NCI-H2029 treated with DMSO at 0.1 percent for 48 hours (cell line): ENCODE measurements at places on chromosomes 3 and 15.

DNA sequence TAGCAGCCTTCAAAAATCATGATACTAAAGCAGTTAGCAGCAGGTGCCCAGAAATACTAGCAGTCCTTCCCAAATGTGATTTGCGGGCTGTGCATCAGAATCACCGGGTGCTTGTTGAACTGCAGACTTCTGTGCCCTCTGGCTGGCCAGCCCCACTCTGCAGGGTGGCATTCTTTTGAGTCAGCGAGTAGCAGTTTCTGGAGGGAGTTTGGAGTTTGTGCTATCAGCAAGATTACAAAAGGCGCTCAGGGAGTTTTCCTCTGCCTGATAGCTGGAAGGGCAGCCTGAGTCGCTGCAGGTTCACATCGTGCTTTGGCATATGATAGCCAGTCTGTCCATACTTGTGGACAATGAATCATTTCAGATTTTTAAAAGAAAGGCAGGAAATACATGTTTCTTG, 57.6 kb downstream of the CLDN11 start:
- DNase-seq, result no peak

DNA sequence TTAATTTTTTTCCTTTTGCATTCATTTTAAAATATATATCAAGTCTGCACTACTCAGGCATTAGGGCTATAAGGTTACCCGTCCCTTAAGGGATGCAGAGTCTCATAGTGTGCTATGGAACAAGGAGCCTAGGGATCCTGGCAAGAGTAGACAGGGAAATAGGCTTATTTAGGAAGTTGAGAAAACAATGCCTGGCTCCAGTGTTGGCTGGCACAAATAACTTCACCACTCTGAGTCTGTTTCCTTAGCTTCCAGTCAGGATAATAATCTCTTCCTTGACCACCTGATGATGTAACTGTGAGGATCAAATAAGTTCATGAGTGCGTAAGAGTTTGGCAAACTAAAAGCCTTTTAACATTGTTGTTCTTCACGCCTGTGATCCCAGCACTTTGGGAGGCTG, 540.8 kb upstream of the IL12A start:
- no peak for DNase-seq

GRCh38 chr3:195815169-195815771, 3.5 kb upstream of the MUC4 start:
- no peak for DNase-seq

- no peak for DNase-seq
These were observed 999 bp downstream of the SQOR start for GRCh38 chr15:45635763-45636292.

DNA sequence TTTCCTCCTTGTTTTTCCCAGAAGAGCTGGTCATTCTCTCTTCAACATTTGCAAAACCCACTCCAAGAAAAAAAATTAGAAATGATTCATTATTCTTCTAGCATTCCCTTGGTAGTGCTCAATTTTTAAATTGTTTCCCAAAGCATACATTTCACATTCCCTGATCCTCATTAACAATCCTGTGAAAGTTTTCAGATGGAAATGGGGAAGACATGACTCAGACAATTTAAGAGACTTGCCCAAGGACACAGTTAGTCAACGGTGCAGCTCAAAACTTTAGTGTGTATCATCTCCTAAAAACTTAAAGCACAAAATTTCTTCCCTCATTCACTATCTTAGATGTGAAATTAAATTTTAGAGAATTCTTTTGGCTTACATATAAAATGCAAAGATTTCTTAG, 17.1 kb upstream of the ABI3BP start:
- DNase-seq, result no peak

DNA sequence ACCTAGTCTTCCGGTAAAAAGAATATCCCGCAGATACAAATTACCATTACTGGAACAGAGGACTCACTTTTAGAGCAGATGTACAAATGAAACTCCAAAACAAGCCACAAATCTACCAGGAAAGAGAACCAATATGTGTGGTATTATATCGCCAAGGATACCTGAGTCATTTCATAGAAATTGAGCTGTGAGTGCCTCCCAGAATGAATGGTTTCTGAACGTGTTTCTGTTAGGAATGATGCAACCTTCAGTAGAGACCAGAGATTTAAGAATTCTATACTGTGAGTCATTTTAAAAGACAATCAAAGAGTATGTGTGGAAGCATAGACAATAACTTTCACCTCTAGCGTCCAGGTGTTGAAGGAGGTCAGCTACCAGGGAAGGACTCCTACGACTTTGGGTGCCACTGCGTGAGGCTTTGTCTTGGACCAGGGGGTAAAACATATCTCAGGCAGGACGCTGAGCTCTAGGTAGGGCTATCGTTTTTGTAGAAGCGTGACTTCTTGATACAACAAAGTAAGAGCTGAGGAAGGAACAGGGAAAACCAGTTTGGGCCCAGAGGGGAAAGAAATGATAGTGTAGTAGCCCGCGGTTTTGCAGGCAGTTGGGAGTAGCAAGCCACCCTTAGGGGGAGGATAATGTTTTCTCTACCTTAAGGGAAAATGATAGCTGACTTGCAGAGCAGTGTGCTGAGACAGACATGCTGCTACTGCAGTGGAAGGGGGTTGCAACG, 210.4 kb downstream of the TP63 start:
- no peak for DNase-seq

GRCh38 chr3:113721636-113722035, 24.4 kb downstream of the NAA50 start:
- DNase-seq, result no peak

DNA sequence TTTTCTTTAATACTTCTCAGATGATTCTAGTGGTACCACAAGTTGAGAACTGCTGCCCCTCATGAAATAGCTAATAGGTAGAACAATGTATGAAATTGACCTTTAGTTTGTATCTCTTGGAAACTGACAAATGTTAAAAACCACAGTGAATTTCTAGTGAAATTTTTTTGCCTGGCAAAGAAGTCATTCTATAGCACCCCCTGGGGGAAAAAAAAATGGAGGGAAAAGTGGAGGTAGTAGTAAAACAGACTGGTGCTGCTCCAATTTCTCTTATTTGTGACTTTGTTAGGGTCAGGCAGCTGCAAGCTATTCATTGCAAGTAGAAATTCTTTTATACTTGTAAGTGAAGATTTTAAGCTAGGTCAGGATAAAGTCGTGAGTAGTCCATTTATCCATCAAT, 605.0 kb downstream of the NLGN1 start:
- DNase-seq, result no peak
